Left forelimb (tissue), 1 donor: ENCODE measurements at places on chromosomes 5 and 9.

GRCh38 chr9:36050476-36050875 is 13.8 kb downstream of the RECK start:
- DNase-seq = no peak

DNA sequence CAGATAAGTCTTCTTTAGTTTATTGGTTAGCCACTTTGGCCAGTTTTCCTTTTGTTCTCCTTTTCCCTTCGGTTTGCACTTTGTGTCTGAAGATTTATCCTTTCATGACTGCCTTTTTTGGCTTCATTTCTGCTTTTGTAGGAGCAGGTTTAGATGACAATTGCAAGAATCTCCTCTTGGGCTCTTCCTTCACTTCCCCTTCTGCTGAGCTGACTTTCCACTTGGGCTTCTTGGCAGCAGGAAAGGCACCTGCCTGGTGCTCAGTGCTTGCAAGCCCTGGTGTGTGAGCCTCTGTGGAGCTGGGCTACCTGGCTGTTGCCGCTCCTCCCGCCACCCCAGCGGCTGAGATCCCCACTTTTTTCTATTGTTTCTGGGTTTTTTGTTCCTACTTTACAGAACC is 7.3 kb downstream of the CCDC112 start:
- DNase-seq = no peak

- DNase-seq = no peak
Observed at GRCh38 chr5:52607227-52607824, 180.4 kb upstream of the ITGA1 start.

DNA sequence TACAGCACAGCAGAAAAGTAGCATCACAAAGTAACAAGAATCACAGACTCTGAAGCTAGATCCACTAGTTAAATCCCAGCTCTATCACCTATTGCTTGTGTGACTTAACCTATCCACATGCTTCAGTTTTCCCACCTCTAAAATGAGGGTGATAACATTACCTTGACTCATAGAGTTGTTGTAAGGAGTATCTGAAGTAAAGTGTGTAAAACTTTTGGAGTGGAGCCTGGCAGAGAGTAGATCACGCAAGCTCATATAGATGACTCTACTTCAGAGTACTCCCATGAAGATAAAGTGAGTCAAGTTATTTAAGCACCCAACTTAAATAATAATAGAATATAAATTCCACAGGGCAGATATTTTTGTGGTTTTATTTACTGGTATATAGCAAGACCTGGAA is 94.5 kb upstream of the FER start:
- DNase-seq = no peak

DNA sequence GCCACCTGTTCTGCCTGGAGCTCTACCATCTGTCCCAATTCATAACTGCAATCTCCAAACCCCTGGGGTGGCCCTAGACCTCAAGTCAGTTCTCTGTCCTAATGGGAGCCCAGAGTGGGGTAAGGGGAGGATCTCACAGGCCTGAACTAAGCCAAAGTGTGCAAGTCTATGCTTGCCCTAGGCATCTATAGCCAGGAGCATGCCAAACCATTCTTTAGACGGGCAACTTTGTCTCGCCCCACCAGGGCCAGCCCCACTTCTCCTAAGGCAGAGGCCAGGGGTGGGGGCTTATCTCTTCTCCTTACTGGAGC is 3.3 kb downstream of the ACSL6 start:
- no peak for DNase-seq

DNA sequence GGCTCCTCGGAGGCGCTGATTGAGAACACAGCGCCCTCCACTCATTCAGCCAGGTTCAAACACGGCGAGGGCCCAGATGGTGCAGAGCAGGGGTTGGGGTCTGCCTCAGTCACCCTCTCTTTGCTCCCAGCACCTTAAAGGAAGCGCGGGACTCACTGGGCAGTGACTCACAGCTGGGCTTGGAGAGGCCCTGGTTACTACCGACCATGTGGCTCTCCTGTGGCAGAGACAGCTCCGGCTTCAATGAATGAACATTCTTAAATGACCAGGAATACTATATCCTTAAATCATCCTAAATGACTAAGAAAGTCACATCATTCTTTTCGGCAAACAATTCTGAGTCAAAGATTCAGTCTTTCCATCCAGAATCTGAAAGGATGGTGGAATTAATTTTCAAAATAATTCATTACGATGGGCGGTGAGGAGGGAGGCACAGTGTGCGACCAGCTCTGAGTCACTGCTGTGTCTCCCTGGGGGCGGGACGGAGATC is 1.6 kb upstream of the INPP5E start:
- DNase-seq = no peak

- DNase-seq = no peak
Observed at GRCh38 chr5:113178073-113178779, 201.6 kb downstream of the DCP2 start.

DNA sequence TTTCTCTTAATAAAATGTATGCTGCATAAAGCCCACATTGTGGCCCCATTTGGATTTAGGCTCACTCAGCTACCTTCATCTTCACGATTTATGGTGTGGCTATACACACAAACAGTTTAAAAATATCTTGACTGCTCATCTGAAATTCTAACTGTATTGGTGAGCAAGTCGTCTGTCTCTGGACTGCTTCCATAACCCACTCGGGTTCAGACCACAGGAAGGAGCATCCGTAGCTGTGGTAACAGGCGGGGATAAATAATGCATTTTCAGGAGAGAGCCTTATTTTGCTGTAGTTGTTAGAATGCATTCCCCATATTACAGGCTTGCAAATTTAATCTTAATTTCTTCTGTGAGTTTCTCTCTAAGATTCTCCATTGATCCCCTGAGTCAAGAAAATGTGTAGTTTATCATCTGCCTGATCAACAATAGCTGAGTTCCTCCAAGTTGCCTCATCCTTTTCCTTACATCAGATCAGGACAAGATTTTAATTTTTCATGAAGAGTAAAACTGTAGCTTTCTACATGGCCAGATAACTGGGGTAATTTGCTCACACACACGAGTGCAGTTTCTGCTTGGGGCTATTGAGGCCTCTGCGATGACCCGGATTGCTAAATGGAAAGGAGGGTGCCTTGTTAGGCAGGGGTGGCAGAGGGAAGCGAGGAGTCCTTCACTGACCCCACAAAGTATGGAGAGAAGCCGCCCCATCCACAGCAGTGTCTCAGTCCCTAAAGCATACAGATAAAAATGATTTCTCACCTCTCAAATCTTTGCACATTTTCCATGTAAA is 133.9 kb downstream of the FSTL4 start:
- peak; percentile 14 for DNase-seq

- peak; percentile 22 for DNase-seq
Observed at GRCh38 chr5:10684303-10685086, 76.5 kb downstream of the DAP start.
